Fibroblast of gingiva (primary cell): ENCODE measurements at places on chromosomes 13 and 19.

DNA sequence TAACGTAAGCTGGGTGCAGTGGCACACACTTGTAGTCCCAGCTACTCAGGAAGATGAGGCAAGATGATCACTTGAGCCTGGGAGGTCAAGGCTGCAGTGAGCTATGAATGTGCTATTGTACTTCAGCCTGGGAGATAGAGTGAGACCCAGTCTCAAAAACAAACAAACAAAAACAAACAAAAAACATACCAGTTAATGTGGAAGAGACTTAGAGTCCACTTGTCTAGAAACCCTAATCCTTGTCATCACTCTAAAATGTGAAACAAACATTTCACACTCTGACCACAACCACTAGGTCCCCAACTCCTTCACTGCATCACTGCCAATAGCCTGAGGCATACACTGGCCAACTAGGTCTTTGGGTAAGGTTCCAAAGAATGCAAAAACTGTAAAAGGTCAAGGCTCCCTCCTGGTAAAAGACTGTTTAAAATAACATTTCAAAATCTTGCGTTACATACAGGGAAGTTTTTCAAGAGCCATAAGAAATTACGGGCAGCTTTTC, 28.6 kb upstream of the CYP2B6 start:
- DNase-seq = peak; percentile 63

DNA sequence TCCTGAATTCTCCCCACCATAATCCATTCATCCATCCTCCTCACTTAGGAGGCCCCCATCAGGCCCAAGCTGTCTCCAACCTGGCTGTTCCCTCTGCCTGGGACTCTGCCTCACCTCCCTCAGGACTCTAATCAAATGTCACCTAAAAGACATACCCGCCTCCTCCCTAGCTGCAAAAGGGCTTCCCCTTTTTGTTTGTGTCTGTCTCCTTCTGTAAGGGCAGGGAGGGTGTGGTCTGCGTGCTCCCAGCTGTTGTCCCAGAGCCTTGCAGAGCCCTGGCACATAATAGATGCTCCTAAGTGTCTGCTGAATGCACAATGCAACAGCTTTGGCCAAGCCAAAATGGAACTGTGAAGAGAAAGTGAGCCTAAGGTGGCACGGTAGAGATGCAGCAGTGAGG, 4.4 kb downstream of the TRIR start:
- no peak for DNase-seq

DNA sequence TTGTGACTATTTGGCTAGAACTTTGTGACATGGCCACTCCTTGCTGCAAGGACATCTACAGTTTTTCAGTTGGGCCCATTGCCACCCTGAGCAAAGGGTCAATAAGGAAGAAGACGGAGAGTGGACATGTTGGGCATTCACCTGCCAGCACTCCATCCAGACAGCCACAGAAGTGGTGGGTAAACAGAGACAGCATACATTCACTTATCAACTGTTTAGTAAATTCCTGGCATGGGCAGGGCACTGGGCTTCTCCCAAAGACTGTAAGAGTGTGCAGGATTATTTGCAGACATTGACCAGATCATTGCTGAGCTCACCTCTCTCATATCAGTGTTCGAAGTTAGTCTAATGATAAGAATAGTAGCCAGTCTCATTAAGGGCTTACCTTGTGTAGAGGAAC, 29.2 kb downstream of the SIPA1L3 start:
- DNase-seq = no peak

DNA sequence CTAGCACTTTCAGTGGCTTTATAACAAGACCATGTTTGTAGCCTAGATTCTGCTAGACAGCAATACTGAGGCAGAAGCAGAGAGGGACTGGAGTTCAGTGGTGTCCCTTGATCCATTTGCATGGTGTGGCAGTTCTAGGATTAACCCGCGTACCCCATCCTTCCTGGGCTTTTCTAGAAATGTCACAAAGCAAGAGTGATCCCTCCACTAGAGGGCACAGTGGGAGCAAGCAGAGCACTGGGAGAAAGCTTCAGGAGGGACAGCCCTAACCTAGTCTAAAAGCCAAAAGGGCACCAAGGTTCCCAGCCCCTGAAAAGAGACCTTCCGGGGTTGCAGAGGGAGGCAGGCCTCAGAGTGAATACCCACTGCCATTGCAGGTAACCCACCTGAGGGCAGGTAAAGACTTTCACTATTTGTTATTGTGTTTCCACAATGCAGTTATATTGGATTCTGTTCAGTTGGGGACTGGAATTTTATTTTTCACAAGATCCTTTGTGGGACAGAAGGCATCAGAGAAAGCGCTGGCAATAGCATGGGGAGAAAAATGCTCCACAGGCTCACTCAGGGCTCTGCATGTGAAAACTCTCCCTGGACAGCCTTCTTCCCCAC, 170.6 kb downstream of the FLT1 start:
- DNase-seq = peak; percentile 62

DNA sequence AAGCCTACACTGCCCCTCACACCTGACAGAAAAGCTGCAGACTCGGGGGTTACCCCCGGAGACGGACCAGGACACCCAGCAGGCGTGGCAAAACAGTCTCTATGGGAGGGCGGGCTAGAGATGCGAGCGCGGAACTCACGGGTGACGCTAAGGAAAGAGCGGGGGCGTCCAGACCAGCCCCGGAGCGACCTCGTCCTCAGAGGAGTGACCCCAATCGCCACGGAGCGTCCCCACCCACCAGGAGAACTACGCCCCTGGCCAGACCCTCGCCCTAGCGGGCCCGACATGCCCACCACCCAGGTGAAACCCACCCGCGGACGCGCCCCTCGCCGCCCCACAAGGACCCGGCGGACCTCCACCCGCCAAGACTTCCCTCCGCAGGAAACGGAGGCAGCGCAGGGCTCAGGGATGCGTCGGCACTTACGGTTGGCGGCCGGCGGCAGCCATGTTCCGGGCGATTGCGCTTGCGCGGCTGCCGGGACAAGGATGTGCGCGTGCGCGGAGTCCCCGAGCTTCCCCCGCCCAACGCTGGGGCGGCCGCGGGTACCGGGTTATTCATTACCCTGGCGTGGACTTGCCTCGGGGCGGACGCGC, at the start of gene ZNF329:
ZNF329 (minus strand) TSS at position 462 of the 594 bp plus-strand sequence. CDS start 21,286 bp downstream, outside the sequence.
- peak; percentile 76 for DNase-seq

DNA sequence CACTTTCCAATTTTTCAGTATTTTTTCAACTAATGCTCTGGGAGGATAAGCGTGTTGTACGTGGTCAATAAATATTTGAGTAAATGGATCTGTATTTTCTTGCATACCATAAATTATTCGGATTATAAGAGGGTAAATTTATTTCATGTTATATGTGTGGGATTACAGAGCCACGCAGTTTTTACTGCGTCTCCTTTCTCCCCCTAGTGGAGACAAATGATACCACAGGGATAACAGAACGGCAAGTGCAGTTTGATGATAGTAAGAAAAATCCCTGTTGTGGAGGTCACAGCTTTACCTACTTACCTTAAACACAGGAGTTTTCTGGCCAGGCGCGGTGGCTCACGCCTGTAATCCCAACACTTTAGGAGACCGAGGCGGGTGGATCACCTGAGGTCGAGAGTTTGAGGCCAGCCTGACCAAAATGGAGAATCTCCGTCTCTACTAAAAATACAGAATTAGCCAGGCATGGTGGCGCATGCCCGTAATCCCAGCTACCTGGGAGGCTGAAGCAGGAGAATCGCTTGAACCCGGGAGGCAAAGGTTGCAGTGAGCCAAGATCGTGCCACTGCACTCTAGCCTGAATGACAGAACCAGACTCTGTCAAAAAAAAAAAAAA, 16.8 kb downstream of the MBD3L2B start:
- DNase-seq = no peak

DNA sequence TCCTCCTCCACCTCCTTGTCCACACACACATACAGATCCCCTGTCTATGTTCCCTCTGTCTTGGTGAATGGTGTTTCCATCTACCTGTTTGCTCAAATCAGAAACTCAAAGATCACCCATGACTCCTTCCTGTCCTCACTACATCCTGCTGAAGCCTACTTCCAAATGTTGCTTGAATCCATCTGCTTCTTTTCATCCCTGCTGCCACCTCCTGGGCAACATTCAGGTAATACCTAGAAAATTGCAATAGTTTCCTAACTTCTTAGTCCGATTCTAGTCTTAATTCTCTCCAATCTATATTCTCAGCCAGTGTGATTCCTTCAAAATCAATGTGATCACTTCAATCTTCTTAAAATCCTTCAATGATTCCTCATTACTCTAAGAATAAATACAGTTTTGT, 155.5 kb upstream of the STARD13 start:
- peak; percentile 14 for DNase-seq

- DNase-seq = no peak
Measured at GRCh38 chr19:32257326-32258073, 87.9 kb upstream of the ZNF507 start.

GRCh38 chr13:27497563-27498230, 47.3 kb upstream of the MTIF3 start:
- DNase-seq = no peak

GRCh38 chr19:51549533-51550324, 18.3 kb upstream of the SIGLEC6 start:
- no peak for DNase-seq

GRCh38 chr19:362683-363082, 18.1 kb upstream of the MIER2 start:
- no peak for DNase-seq

GRCh38 chr13:38283346-38283745, 66.3 kb upstream of the UFM1 start:
- no peak for DNase-seq

DNA sequence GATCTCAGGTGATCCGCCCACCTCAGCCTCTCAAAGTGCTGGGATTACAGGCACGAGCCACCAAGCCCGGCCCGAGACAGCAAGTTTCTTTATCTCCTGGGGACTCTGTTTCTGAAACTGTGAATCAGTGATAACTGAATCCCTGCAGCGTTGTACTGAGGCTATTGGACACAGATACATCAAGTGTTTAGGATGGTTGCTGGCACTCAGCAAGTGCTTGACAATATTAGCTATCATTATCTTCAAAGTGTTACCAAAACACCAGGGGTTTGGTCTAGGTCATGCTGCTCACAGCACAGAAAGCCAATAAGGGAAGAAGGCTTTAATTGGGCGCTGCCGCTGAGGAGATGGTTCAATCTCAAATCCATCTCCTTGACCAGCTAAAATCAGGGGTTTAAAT, 20.5 kb upstream of the PNMA8C start:
- DNase-seq = no peak

- DNase-seq = peak; percentile 98
Measured at GRCh38 chr19:6103217-6103644, 7.1 kb downstream of the RFX2 start.

DNA sequence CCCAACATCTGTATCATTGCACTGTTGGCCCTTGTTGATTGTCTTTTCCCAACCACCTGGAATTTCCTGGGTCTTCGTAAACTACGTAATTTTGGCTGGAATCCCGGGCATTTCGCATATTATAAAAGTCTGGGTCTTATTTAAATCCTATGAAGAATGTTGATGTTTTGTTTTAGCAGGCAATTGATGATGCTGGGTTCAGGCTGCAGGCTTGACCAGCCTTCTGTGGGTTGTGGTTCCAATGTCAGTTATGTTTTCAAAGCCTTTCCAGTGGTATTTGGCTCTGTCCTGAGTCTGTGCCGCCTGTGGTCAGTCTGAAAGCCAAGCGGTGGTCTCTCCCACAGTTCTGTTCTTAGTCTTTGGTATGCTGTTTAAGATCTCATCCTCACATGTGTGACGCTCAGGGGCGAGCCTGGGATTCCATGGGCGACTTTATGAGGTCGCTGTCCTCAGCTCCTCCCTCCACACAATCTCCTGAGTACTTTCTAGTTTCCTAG, 12.4 kb downstream of the SLC35E1 start:
- DNase-seq = no peak

- peak; percentile 84 for DNase-seq
Measured at GRCh38 chr19:47713046-47714021, at the start of gene EHD2. Gene EHD2 (plus strand): TSS chr19:47713422. CDS start chr19:47716613, 3,191 bp downstream.

- peak; percentile 71 for DNase-seq
Measured at GRCh38 chr13:35475212-35475959, 1.1 kb downstream of the MAB21L1 start.

DNA sequence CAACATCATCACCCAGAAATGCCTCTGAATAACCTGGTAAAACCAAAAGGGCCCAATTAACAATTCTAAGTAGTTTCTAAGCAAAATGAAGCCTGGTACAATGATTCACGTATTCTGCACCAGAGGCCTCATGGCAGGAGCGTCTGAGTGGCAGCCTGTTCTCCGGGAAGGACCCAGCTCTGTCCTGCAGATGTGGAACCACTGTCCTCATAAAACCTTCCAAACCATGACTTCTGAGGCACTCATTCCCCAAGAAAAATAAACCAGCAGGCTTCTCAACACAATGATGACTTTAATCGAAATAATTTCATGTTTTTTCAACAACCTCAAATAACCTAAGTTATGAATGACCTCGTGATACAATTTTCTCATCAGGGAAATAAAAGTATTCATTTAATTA, 89.9 kb downstream of the STK24 start:
- peak; percentile 43 for DNase-seq

- DNase-seq = no peak
Measured at GRCh38 chr13:29359181-29359580, 236.3 kb downstream of the SLC7A1 start.

- DNase-seq = peak; percentile 96
Measured at GRCh38 chr19:7522072-7522922, at the start of gene MCOLN1. Gene MCOLN1 (plus strand): TSS chr19:7522624. CDS start chr19:7522751, 127 bp downstream.

GRCh38 chr13:35055705-35056104, 113.6 kb downstream of the NBEA start:
- DNase-seq = no peak
